ENCODE measurements at places on chromosomes 7 and 10. TPM values are rescaled to one million over a fixed set of nuclear protein-coding genes. Genes with fewer than 3 reads are reported as not detected.
A peak's percentile ranks its signal among the peaks of the same experiment; 100 is the strongest.

DNA sequence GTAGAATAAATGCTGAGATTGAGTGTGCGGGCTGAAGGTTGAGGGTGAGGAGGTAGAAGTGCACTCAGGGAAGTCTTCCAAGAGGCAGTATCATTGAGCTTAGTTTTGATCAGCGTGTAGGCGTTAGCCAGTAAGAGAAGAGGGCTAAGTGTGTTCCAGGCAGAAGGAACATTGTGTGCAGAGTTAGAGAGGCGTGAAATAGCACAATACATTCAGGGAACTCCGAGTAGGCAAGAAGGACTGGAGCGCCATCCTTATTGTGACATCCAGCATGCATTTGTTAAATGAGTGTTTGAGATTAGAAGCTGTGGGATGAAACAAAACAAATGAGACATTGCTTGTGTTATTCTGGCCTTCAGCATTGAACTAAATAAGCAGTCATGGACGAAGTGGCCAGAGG is 140.9 kb upstream of the MKLN1 start:
- no peak overlapping the region for H3K4me3 ChIP-seq
- H3K4me1 ChIP-seq, result peaks cover 55% of the 10 kb centered on the region
- peaks cover 5% of the 10 kb centered on the region for H3K36me3 ChIP-seq
- no peak overlapping the region for H3K27ac ChIP-seq
- no peak for DNase-seq

DNA sequence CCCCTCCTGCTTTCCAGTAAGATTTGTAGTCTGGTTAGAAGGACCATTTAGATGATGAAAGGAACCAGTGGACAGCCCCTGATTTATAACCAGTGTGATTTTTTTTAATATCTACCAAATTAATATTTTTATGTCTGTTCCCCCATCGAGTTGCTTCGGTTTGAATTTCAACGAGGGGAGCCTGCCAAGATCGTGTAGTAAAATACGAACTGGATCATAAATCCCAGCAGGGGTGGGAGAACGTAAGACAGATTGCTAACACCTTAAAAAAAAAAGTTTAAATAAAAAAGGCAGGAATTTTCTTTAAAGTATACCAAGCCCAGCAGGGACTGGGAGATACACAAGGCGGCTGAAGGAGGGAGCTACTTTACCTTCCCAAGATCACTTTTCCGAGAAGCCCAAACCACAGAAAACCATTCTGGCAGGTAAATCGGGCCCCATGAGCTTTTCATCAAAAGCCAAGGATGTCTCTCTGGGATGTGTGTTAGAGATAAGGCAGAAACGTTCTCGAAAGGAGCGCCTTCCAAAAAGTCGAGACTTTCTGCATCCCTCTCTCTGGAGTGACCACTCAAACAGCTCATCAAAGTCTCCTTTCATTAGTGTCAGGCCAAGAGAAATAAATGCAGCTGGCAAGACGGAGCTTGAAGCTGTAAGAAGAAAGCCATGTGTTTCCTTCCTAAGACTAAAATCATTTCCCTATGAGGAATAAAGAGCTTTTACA is 270.5 kb upstream of the NFE2L3 start:
- peaks cover 47% of the 10 kb centered on the region for H3K27me3 ChIP-seq
- peaks cover under 1% of the 10 kb centered on the region for H3K4me1 ChIP-seq
- H3K27ac ChIP-seq, result no peak overlapping the region
- no peak for DNase-seq

- H3K27me3 ChIP-seq, result no peaks in the 10 kb centered on the region
- no peak for DNase-seq
- no peaks in the 10 kb centered on the region for H3K4me1 ChIP-seq
- H3K4me3 ChIP-seq, result no peak overlapping the region
These were observed 148.4 kb downstream of the TPST1 start for GRCh38 chr7:66353547-66353946.

DNA sequence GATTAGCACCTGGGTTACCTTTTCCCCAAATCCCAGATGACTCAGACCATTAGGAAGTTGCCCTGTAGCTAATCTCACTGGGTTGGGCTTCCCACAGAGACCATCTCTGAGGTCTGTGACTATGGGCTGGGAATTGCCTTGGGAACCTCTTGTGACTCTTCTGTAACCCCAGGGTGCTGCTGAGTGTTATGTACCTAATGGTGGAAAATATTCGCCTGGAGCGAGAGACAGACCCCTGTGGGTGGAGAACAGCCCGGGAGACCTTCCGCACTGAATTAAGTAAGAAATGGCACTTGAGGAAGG is 20.0 kb downstream of the STRIP2 start:
- DNase-seq, result no peak
- no peaks in the 10 kb centered on the region for H3K4me1 ChIP-seq
- no peak overlapping the region for H3K27ac ChIP-seq
- H3K27me3 ChIP-seq, result no peaks in the 10 kb centered on the region

DNA sequence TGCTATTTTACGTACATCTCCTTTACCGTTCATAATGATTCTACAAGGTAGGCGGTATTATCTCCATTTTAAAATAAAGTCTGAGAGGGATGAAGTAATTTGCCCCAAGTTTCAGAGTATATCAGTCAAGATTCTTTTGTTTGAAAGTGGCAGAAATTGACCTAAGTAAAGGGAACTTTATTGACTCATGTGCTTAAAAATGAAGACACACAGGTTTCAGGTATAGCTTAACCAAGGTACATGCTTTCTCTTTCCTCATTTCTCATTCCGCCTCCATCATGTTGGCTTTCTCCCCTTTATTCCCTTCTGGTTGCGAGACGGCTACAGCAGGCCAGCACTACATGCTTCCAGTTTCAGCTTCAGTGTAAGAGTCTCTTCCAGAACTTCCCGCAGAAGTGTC is 77.5 kb downstream of the NOC3L start:
- no peak for DNase-seq
- H3K27me3 ChIP-seq, result peaks cover 28% of the 10 kb centered on the region
- no peak overlapping the region for H3K27ac ChIP-seq
- peaks cover 5% of the 10 kb centered on the region for H3K4me1 ChIP-seq
- H3K4me3 ChIP-seq, result no peak overlapping the region

GRCh38 chr7:77771901-77772300 is 26.3 kb downstream of the TMEM60 start:
- no peaks in the 10 kb centered on the region for H3K4me1 ChIP-seq
- H3K27ac ChIP-seq, result peak overlapping the region; percentile 4
- no peak overlapping the region for H3K4me3 ChIP-seq
- H3K27me3 ChIP-seq, result no peaks in the 10 kb centered on the region
- peaks cover 32% of the 10 kb centered on the region for H3K36me3 ChIP-seq

GRCh38 chr10:70125918-70126552 is 6.6 kb downstream of the AIFM2 start:
- H3K27ac ChIP-seq, result peak overlapping the region; percentile 54
- H3K4me1 ChIP-seq, result peaks cover 22% of the 10 kb centered on the region
- H3K36me3 ChIP-seq, result peaks cover 7% of the 10 kb centered on the region
- H3K27me3 ChIP-seq, result no peaks in the 10 kb centered on the region

The GPRIN2 gene
- total RNA-seq, result not detected

The AVPI1 gene
- 1.7 TPM for total RNA-seq

The NPSR1 gene
- not detected for total RNA-seq
